ENCODE measurements at places on chromosomes 4 and X. TPM values are rescaled to one million over a fixed set of nuclear protein-coding genes. Genes with fewer than 3 reads are reported as not detected.

PTTG2 gene
- total RNA-seq, result not detected

MAGEA10 gene
- total RNA-seq, result not detected

COQ2 gene
- total RNA-seq, result 17.7 TPM

ADGRL3 gene
- total RNA-seq, result not detected

CXCL3 gene
- 0.33 TPM for total RNA-seq

RASL11B gene
- not detected for total RNA-seq

CLIC2 gene
- 10.8 TPM for total RNA-seq

TCP11X2 gene
- total RNA-seq, result not detected

FAM53A gene
- 3.6 TPM for total RNA-seq

SYP gene
- under 0.01 TPM for total RNA-seq

MAGEA8 gene
- total RNA-seq, result not detected

DCAF8L1 gene
- not detected for total RNA-seq

TNMD gene
- total RNA-seq, result not detected

SLC26A1 gene
- 0.19 TPM for total RNA-seq

SRPX gene
- total RNA-seq, result 108 TPM

STARD8 gene
- 9.3 TPM for total RNA-seq

XAGE5 gene
- not detected for total RNA-seq

SASH3 gene
- total RNA-seq, result not detected

SNCA gene
- total RNA-seq, result 94.4 TPM

SHROOM4 gene
- 63.4 TPM for total RNA-seq

KLB gene
- total RNA-seq, result not detected

CFI gene
- 47.0 TPM for total RNA-seq

F8 gene
- total RNA-seq, result 3.1 TPM

FAM9B gene
- total RNA-seq, result not detected

GASK1B gene
- total RNA-seq, result 200 TPM

CWH43 gene
- not detected for total RNA-seq

NAP1L2 gene
- 1.2 TPM for total RNA-seq

MAMLD1 gene
- total RNA-seq, result 1.1 TPM

ASMTL gene
- 23.6 TPM for total RNA-seq

GRPR gene
- total RNA-seq, result under 0.01 TPM

ERAS gene
- total RNA-seq, result not detected

FAM184B gene
- total RNA-seq, result not detected

ESX1 gene
- total RNA-seq, result 0.29 TPM

USP11 gene
- 21.7 TPM for total RNA-seq

NDUFC1 gene
- total RNA-seq, result 40.5 TPM

KCNIP4 gene
- total RNA-seq, result not detected

SHROOM3 gene
- total RNA-seq, result 1.6 TPM

JCHAIN gene
- not detected for total RNA-seq
